D341Med (cell line): ENCODE measurements at places on chromosomes 6 and 20.

GRCh38 chr6:12369781-12370262, 79.7 kb downstream of the EDN1 start:
- DNase-seq = no peak

- DNase-seq = no peak
These were observed 181.2 kb downstream of the FOXA2 start for GRCh38 chr20:22403022-22403631.

- no peak for DNase-seq
These were observed 24.7 kb downstream of the GFOD1 start for GRCh38 chr6:13462458-13463327.

- DNase-seq = no peak
These were observed 8.9 kb upstream of the NR2E1 start for GRCh38 chr6:108156938-108157233.

DNA sequence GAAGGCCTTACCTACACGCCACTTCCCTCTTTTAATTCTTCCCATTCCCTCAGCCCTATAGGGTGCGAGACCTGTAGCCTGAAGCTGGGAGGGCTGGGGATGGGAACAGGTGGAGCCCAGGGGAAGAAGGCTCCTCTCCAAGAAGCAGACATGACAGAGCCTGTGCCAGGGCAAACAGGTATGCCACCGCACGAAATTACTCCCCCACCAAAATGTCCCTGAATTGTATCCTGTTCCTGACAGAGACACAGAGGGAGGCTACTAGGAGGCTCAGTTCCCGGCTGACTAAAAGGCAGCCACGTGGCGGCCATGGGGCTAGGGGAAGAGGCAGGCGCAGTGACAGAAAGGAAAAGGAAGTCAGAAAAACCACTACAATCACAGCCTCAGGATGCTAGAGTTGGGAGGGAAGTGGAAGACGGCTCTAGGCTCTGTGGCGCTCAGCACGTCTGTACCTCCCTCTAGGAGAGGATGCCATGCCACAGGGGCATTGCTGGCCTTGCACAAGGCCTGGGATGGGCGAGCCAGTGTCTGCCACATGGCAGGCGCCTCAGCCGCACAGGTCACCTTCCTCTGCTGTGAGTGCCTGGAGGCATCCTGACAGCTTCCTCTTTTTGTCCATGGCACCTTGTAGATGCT, 27.7 kb downstream of the TFEB start:
- DNase-seq = no peak

DNA sequence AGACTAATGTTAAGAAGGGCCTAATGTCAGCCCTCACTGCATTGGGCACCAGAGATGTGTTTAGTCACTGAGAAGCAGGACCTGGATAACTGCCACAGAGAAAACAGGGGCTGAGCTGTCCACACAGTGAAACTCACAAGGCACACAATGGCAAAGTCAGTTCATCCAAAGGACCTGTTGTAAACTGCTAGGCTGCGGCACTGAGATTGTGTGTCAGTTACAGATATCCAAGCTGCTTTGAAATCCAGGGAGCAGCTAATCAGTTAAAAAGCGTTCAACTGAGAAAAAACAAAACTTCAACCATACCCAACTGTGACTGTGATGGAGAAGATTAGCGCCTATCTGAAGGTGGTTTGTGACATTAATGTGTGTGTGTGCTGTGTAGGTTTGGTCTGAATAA, 27.8 kb upstream of the TMEM14A start:
- no peak for DNase-seq

- DNase-seq = peak; percentile 80
These were observed at the start of gene NTSR1 for GRCh38 chr20:62708591-62709536. Gene NTSR1, plus strand, starts transcription at chr20:62708836. Its CDS starts 372 bp downstream, at chr20:62709208.

- peak; percentile 92 for DNase-seq
These were observed at the start of gene SDC4 for GRCh38 chr20:45347936-45348778. Gene SDC4, minus strand, starts transcription at chr20:45348424. Its CDS starts 40 bp downstream, at chr20:45348384.

- DNase-seq = no peak
These were observed 57.4 kb downstream of the B4GALT5 start for GRCh38 chr20:49656304-49656703.

DNA sequence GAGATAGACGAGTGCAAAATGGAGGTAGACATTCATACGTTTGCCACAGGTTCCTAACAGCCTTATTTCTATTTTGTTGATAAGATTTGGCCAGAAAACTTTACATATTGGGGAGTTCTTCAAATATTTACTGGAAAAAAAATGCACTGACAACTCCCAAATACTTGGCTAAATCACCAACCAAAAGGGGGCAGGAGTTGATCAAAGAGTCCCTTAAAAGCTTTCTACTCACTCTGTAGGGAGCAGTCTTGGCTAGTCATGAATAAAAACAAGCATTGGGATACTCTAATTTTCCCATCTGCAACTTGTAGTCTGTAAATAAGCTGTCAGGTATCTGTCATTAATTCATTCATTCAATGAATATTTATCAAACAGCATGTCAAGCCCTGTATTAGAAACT, 18.4 kb downstream of the TENT5A start:
- no peak for DNase-seq

GRCh38 chr20:12237772-12238171, 320.1 kb downstream of the BTBD3 start:
- DNase-seq = no peak

DNA sequence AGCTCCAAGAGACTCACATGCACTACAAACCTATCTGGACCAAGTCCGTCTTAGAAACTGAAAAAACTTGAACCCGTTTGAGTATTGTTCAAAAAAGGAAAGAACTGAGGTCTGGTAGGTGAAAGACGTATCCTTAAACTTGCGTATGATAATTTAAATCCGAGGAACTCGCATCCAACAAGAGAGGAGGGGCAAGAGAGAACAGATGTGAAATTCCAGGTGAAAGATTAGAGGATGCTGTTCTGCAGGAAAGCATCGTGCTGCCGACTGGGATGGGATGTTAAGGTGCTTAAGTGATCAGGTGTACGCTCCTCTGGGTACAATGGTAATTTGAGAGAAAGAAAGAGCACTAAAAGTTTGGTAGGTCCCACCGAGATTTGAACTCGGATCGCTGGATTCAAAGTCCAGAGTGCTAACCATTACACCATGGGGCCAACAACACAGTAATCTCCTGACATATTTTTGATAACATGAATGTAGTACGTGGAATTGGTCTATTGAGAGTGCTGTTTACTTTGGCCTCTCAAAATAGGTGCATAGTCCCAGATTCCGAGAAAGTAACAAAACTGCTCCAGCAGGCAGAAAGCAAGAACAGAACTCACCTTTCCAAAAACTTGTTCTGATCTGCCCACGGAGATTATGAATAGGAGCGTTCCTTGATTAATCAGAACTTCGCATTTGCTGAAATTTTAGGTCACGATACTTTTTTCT, 53.5 kb upstream of the BTN3A2 start:
- no peak for DNase-seq

GRCh38 chr6:35081426-35081851, 59.7 kb downstream of the TCP11 start:
- no peak for DNase-seq

GRCh38 chr20:13821876-13822275, 37.0 kb downstream of the NDUFAF5 start:
- no peak for DNase-seq

GRCh38 chr6:31355583-31355948, 1.4 kb downstream of the HLA-B start:
- no peak for DNase-seq

GRCh38 chr6:43248101-43248500, 4.8 kb downstream of the TTBK1 start:
- DNase-seq = no peak

DNA sequence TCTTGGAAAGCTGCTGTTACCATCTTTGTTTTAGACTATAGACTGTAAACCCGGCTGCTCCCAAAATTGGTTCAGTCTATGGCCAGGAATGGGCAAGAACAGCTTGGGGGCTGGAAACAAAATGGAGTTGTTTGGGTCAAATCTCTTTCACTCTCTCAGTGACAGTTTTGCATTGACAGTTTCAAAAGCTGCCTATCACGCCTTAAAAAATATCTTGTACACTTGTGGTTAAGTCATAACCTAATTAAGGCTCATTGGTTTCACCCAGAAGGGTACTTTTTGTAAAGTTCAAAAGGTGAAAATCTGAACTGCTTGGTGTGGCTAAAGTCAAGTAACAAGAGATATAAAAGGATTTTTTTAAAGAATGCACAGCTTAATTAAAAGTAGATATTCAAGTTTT, 76.1 kb upstream of the PRL start:
- no peak for DNase-seq

- DNase-seq = no peak
These were observed 99.7 kb downstream of the JPH2 start for GRCh38 chr20:44087051-44087856.

GRCh38 chr6:139591075-139591865, 216.8 kb upstream of the CITED2 start:
- no peak for DNase-seq

DNA sequence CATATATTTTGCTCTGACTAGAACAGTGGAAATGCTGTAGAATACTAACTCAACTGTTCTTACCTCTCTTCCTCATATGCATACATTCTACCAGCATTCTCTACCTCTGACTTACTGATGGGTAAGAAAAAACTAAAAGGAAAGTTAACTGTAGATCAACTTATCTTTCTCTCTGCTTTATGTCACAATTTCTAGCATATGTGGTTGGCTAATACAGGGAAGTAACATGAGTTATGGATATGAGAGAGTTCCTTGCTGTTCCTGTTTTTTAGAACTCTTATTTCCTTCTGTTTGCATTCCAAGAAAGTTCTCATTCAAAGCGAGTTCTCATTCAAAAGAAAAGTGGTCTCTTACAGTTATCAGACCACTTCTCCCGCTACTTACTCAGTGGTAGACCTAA, 226.8 kb upstream of the SGK1 start:
- DNase-seq = no peak

DNA sequence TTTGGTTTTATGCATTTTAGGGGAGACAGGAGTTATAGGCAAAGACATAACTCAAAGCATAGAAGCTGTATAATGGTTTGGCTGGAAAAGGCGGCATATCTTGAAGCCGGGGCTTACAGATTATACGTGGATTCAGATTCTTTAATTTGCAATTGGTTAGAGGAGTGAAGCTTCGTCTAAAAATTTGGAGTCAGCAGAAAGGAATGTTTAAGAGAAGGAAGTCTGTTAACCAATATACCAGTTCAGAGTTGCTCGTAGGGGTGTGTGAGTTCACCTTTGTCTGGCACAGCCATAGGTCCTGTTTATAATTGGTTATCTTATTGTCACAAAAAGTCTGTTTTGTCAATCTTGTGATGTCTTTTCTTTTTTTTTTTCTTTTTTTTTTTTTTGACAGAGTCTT, 8.9 kb downstream of the ARHGAP40 start:
- DNase-seq = no peak

DNA sequence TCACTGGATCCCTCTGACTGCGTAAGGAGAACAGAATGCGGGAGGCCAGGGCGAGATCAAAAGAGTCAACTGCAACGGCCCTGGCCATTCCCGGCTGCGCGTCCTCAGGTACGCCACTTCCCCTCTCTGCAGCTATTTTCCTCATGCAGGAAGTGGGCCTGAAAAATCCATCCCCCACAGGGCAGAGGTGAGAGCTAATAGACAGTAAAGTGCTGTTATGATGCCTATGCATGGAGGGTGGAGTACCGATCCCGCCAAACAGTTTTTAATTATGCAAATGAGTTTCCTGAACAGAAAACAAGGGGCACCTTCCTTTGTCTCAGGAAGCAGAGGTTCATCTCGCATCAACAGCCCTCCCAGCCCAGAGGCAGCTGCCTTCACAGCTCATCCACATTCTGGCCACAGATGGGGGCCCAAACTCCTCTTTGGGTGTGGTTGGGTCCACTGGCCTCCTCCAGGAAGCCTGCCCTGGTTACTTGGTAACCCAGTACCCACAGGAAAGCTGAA, 9.3 kb downstream of the PREX1 start:
- no peak for DNase-seq

DNA sequence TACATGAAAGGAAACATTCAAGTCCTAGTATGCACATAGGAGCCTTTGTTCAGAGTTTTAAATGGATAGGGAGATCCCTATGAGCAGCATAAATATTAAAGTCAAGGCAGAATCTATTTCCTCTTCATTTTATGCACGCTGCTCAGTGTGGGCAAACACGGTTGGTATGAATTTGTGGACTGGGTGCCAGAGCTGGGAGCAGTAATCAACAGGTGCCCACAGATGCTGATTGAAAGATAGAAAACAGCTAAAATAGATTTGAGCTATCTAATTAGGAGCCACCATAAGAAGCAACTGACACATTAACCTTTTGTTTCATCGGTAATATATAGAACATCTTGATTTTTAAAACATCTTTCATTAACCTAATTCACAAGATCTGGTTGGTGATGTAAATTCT, 175.5 kb downstream of the EYS start:
- DNase-seq = peak; percentile 21

DNA sequence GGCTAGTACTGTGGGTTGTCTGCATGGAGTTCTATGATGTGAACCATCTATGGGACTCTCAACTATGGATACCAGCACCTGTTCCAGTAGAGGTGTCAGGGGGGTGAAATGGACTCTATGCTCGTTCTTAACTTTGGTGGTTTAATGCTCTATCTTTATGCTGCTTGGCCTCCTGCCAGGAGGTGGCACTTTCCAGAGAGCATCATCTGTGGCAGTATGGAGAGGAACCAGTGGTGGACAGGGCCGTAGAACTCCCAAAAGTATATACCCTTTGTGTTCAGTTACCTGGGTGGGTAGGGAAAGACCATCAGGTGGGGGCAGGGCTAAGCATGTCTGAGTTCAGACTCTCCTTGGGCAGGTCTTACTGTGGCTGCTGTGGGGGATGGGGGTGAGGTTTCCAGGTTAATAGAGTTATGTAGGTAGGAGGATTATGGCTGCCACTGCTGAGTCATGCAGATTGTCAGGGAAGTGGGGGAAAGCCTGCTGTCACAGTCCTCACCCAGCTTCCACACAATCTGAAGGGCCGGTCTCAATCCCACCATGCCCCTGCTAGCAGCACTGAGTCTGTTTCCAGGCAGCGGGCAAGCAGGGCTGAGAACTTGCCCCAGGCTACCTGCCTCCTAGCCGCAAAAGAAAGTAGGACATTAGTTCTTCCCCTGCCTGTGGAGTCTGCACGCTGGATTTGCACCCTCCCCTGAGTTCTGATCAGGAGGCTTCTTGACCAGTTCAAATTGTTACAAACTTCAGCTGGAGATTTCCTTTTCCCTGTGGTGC, 284.0 kb downstream of the KCNQ5 start:
- DNase-seq = no peak

GRCh38 chr6:140817176-140817575, 1315.5 kb upstream of the GJE1 start:
- no peak for DNase-seq

GRCh38 chr6:44851176-44851575, 463.7 kb downstream of the CDC5L start:
- no peak for DNase-seq

- no peak for DNase-seq
These were observed 188.9 kb downstream of the TSHZ2 start for GRCh38 chr20:53161073-53161472.

GRCh38 chr6:147604373-147604772, 95.9 kb downstream of the SAMD5 start:
- no peak for DNase-seq
